ENCODE measurements at places on chromosomes 2 and 18.
A peak's percentile ranks its signal among the peaks of the same experiment; 100 is the strongest.

- peak; percentile 20 for DNase-seq
Measured at GRCh38 chr2:36780231-36780839, 83.8 kb downstream of the VIT start.

DNA sequence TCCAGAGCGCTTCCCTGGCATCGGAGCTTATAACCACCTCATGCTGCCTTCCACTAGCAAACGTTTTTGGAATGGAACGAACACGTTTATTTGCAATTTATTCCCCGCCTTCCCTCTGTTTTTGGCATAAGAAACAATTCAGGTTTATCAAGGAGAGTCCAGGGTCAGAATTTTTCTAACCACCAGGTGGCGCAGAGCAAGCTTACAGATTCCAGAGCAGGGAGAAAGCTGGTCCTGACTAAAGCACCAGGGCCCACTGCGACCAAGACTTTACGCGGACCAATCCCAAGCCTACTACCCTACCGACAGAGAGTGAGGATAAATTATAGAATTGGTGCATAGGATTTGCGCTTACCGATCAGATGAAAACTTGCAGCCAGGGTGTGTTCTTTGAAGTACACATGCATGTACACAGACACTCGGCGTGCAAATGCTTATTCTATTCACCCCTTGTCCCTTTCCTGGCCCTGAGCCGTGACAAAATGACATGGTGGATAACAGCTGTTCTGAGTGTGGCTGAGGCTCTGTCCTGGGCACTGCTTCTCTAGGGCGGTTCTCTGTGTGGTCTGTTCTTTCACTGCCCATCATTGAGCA, 34.7 kb downstream of the NAPG start:
- peak; percentile 29 for DNase-seq

DNA sequence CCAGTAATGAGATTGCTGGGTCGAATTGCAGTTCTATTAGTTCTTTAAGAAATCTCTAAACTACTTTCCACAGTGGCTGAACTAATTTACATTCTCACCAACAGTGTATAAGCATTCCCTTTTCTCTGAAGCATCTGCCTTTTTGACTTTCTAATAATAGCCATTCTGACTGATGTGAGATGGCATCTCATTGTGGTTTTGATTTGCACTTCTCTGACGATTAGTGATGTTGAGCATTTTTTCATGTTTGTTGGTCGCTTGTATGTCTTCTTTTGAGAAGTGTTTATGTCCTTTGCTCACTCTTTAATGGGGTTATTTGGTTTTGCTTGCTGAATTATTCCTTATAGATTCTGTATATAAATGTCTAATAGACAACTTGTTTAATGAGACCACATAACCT, 69.6 kb upstream of the UGP2 start:
- no peak for DNase-seq

- no peak for DNase-seq
Measured at GRCh38 chr2:117967977-117968718, 45.7 kb downstream of the CCDC93 start.

- no peak for DNase-seq
Measured at GRCh38 chr2:205280596-205281236, 401.6 kb upstream of the NRP2 start.

DNA sequence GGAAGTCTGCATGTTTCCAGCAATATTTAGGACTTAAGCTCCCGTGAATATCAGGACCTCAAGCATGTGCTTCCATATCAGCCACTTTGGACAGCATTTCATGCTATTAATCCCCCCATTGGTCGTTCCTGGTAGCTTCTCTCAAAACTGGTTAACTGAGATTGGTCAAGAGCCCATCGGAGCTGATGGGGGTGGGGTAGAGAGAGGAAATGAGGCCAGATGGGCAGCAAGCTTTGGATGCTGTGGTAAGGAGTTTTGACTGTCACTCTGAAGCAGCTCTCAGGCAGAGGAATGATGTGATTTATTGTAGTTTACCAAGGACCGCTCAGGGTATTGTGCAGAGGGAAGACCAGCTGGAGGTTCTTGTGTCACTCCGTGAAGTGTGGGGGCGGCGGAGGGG, 81.8 kb downstream of the FAM168B start:
- no peak for DNase-seq

DNA sequence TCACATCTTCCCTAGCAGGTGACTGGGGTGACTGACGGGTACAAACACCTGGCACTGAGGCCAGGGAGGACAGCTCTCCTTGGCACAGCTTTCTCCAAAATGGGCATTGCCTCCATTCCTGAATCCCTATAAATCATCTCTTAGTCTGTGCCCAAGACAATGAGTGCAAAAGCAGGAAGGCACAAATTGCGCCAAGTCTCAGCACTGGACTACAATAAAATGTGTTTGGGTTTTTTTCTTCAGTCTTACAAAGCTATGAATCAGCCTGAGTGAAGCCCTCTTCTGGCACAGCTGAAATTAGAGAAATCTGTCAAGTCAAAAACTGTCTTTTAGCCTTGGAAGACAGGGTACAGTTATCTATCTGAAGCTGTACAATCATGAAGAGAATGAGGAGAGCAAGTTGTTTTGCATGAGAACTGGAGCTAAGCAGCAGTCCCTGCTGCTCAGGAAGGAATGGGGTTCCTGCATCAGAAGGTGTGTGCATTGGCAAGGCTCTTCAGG, 90.8 kb downstream of the EPB41L3 start:
- no peak for DNase-seq

DNA sequence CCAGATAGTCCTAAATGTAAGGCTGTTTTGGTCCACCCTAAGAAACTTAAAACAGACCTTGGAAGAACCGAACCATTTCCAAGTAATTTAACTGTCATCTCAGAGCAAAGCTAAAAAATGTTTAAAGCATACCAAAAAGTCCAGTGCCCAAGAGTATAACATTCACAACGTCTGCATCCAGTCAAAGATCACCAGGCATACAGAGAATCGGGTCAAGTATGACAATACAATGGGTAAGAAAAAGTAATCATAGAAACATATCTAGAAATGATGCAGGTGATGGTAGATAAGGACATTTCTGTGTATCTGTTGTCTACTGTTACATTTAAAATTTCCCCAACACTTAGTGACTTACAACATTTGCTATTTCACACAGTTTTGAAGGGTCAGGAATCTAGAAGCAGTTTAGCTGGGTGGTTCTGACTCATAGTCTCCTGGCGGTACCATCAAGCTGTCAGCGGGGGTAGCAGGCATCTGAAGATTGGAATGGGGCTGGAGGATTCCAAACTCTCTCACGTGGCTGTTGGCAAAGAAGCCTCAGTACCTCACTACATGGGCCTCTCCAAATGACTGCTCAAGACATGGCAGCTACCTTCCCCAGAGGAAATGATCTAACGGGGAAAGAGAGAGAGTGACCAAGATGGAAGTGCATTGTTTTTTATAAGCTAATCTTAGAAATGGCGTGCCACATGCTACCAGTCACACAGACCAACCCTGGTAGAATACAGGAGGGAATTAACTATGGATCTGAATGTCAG, 36.6 kb upstream of the DYNC2LI1 start:
- DNase-seq = no peak

- DNase-seq = no peak
Measured at GRCh38 chr2:240948905-240949790, 43.0 kb downstream of the CROCC2 start.

DNA sequence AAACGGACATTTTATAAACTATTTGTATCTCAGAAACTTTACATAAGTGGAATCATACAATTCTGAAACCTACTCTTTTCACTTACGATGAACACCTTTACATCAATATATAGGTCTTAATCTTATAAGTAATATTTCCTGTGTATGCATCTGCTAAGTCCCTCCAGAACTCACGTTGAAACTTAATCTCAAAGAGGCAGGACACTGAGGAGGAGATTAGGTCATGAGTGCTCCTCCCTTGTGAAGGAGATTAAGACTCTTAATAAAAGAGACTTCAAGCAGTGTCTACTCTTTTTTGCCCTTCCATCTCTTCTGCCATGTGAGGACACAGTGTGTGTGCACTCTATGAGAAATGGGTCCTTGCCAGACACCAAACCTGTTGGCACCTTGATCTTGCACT, 94.7 kb upstream of the CDKL4 start:
- no peak for DNase-seq

All from NCI-H2029 treated with DMSO at 0.1 percent for 48 hours (cell line).